ENCODE measurements at places on chromosomes 12 and 14. TPM values are rescaled to one million over a fixed set of nuclear protein-coding genes. Genes with fewer than 3 reads are reported as not detected.

Gene L2HGDH
- total RNA-seq = 15.0 TPM

Gene SLC25A47
- not detected for total RNA-seq

Gene TMEM132C
- total RNA-seq = not detected

Gene EIF2S3B
- total RNA-seq = 0.28 TPM

Gene BMP4
- 0.87 TPM for total RNA-seq

Gene IL31
- not detected for total RNA-seq

Gene PAX9
- 0.82 TPM for total RNA-seq

Gene PWP1
- total RNA-seq = 61.7 TPM

Gene CLEC14A
- total RNA-seq = 0.10 TPM

Gene SMCO2
- total RNA-seq = 0.36 TPM

Gene SLC22A17
- total RNA-seq = 3.2 TPM

Gene KRT6C
- total RNA-seq = not detected

Gene ABCC9
- total RNA-seq = 0.03 TPM

Gene TTC9
- total RNA-seq = 0.49 TPM

- H3K27me3 ChIP-seq = no peaks in the 10 kb centered on the region
- H3K36me3 ChIP-seq = no peaks in the 10 kb centered on the region
- H3K27ac ChIP-seq = no peak overlapping the region
- no peak for DNase-seq
These were observed 52.1 kb downstream of the GALNT4 start for GRCh38 chr12:89472508-89472907.

DNA sequence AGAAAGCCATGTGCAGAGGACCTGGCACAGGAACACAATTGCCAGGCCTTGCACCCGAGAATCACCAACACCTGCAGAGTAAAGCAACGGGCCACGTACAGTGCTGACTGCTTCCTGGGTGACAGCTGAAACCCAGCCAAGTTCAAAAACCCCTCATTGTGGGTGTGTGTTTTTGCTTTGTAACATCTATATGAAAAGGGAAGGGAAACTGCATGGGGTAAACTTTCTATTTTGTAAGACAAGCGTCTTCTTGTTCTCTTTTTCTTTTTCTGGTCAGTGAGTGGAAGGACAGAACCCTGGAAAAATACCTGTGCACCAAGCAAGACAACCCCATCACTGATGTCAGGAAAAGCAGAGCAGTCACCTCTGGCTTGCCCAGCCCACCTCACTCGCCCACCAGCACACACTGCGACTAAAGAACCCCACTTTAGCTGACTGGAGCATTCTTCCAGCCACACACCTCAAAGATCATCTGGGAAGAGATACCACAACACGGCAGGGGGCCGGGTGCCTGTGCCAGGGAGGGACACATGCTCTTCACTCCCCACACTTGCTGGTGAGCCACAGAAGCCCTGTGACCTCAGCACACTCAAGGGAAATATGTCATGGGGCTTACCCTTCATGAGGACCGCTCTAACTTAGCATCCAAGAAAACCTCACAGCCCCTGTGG, 172.3 kb downstream of the NDUFA12 start:
- H3K36me3 ChIP-seq = no peaks in the 10 kb centered on the region
- DNase-seq = no peak
- H3K4me1 ChIP-seq = no peaks in the 10 kb centered on the region
- H3K4me3 ChIP-seq = no peak overlapping the region

DNA sequence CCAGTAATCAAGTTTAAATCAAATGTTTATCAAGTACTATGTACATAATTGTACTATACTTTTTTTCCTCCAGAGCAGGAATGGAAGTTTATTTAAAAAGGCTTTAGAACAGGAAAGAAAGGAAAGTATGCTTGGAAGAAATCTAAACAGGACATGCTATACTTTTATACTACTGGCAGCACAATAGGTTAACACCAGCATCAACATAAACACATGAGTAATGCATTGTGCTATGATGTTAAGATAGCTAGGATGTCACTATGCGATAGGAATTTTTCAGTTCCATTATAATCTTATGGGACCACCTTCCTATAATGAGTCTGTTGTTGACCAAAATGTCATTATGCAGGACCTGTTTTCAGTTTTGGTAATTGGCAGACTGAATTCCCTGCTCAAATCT, 41.5 kb upstream of the ANKS1B start:
- H3K4me1 ChIP-seq = no peaks in the 10 kb centered on the region
- no peak for DNase-seq
- H3K4me3 ChIP-seq = no peak overlapping the region
- H3K27me3 ChIP-seq = no peaks in the 10 kb centered on the region

DNA sequence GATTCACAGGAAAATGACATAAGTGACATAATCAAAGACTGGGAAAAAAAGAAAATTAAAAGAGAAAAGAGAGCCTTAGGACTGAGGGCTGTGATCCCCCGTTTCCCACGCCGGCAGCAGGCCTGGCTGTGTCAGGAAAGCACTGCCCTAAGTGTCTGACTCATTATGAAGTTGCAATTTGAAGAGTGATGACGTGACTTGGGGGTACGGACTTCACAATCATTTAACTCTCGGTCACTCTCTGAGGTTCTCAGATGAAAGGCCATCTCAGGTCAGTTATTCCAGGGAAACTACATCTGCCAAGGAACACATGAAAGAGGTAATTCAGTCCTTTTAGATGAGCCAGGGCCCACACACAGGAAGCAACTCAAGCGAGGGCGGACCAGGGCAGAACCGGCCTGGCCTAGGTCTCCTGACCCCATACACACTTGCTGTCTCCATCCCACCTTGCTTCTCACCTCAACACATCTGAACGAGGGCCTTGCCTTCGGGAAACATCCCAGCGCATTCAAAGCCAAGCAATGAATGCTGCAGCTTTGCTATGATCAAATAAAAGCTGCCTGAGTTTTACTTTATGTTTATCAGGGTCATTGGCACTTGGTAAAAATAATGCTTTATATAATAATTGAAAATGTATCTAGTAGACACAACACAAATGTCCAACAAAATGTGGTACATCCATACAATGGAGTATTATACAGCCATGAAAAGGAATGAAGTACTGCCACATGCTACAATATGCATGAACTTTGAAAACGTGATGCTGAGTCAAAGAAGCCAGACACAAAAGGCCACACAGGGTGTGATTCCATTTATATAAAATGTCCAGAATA, 2.7 kb downstream of the SSH1 start:
- H3K36me3 ChIP-seq = peaks cover 3% of the 10 kb centered on the region
- DNase-seq = no peak
- H3K27ac ChIP-seq = peak overlapping the region; percentile 89
- peaks cover 52% of the 10 kb centered on the region for H3K4me1 ChIP-seq
- peak overlapping the region; percentile 99 for H3K4me3 ChIP-seq

DNA sequence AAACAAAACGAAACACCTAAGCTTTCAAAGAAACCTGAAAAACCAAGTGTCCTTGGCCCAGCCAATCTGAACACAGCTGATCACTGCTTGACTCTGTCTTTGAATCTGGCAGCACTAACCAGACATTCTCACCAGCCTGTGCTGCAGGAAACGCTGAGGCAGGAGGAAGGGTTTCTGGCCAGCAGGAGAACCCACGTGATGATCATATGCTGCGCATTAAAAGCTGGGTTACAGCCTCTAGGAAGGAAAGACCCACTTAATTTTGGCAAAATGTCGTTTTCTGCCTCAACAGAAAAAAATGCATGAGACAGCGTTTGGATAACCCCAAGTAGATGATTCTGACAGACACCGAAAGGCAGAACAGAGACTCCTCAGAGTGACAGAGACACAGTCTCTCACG, 9.8 kb downstream of the APPL2 start:
- no peak for DNase-seq
- H3K27me3 ChIP-seq = no peaks in the 10 kb centered on the region
- H3K4me1 ChIP-seq = no peaks in the 10 kb centered on the region
- no peak overlapping the region for H3K4me3 ChIP-seq
- H3K27ac ChIP-seq = no peak overlapping the region
- peaks cover 2% of the 10 kb centered on the region for H3K36me3 ChIP-seq

DNA sequence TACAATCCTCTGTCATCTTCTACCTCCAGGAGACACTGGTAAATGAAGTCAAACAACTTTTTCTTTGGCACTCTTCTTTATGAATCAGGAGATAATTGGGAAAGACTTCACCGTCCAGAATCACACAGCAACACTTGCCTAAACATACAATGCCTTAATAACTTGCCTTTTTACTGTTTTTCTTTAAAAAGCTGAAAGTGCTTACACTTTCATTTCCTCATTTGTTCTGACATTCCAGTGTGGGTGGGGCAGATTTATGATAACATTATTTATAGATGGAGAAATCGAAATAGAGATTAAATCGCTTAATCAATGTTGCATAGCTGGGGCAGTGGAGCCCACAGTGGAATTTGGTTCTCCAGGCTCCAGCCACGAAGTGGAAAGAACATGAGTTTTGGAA, 2.8 kb upstream of the FRS2 start:
- DNase-seq = no peak
- no peaks in the 10 kb centered on the region for H3K36me3 ChIP-seq
- no peaks in the 10 kb centered on the region for H3K27me3 ChIP-seq
- H3K27ac ChIP-seq = no peak overlapping the region
- H3K4me1 ChIP-seq = peaks cover 14% of the 10 kb centered on the region
- no peak overlapping the region for H3K4me3 ChIP-seq

GRCh38 chr14:67918838-67919237, 99.3 kb downstream of the RAD51B start:
- no peaks in the 10 kb centered on the region for H3K4me1 ChIP-seq
- no peaks in the 10 kb centered on the region for H3K27me3 ChIP-seq
- DNase-seq = no peak
- H3K27ac ChIP-seq = no peak overlapping the region
- H3K4me3 ChIP-seq = no peak overlapping the region
- no peaks in the 10 kb centered on the region for H3K36me3 ChIP-seq

- H3K4me3 ChIP-seq = no peak overlapping the region
- no peaks in the 10 kb centered on the region for H3K4me1 ChIP-seq
- DNase-seq = no peak
- no peak overlapping the region for H3K27ac ChIP-seq
These were observed 420.1 kb downstream of the FUT8 start for GRCh38 chr14:65832431-65833266.

DNA sequence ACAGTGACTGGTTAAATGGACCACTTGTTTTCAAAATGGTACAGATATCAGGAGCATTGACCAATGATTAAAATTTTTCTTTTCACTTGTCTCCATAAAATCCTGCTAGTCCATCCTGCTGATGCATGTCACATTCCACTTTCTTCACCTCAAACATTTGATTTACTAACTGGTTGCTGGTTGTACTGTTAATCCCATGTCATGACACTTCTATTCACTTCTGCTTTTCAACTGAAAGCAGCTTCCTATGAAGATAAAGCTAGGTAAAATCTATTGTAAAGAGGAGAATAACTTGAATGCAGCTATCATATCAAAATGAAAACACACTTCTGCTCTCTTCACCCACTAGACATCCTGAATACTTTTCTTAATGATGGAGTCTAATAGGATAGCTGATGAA, 149.6 kb upstream of the OTX2 start:
- DNase-seq = no peak
- no peaks in the 10 kb centered on the region for H3K4me1 ChIP-seq
- no peak overlapping the region for H3K4me3 ChIP-seq
- H3K27ac ChIP-seq = no peak overlapping the region

DNA sequence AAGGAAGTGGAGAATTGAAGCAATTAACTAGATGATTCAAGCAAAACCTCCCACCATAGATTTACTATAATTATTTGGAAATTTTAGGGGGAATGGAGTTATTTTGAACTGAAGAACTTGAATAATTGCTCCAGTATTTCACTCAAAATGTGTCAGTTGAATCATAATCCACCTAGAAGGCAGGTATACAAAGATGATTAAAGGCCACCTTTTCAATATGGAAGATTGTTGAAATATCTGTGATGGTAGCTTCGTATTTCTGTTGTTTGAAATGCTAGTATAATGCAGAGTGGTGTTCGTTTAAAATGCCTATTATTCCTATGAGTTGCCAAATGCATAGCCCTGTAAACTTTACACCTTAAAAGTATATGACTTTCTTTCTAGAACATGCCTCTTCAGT, 3.1 kb downstream of the HMGA2 start:
- peaks cover 27% of the 10 kb centered on the region for H3K36me3 ChIP-seq
- peak overlapping the region; percentile 91 for H3K27ac ChIP-seq
- peaks cover 53% of the 10 kb centered on the region for H3K4me1 ChIP-seq
- peak overlapping the region; percentile 82 for H3K4me3 ChIP-seq
- no peaks in the 10 kb centered on the region for H3K27me3 ChIP-seq
- DNase-seq = no peak

DNA sequence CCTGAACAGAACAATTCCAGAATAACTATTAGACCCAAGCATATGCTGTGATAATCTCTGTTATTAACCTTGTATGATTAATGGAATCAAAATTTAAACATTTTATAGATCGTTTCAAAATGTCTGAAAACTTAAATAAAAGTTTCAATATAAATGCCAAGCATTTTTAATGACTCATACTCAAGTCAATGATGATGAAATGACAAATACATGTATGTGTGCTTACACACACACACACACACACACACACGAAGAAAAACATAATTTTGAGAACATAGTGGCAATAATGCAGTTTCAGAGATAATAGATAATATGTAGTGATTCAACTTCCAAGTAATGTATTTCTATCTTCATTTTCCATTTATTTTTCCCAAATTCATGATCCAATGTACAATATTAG, 384.9 kb upstream of the FOXG1 start:
- H3K36me3 ChIP-seq = no peaks in the 10 kb centered on the region
- no peak overlapping the region for H3K4me3 ChIP-seq
- no peaks in the 10 kb centered on the region for H3K4me1 ChIP-seq
- H3K27me3 ChIP-seq = no peaks in the 10 kb centered on the region
- peak overlapping the region; percentile 78 for H3K27ac ChIP-seq

DNA sequence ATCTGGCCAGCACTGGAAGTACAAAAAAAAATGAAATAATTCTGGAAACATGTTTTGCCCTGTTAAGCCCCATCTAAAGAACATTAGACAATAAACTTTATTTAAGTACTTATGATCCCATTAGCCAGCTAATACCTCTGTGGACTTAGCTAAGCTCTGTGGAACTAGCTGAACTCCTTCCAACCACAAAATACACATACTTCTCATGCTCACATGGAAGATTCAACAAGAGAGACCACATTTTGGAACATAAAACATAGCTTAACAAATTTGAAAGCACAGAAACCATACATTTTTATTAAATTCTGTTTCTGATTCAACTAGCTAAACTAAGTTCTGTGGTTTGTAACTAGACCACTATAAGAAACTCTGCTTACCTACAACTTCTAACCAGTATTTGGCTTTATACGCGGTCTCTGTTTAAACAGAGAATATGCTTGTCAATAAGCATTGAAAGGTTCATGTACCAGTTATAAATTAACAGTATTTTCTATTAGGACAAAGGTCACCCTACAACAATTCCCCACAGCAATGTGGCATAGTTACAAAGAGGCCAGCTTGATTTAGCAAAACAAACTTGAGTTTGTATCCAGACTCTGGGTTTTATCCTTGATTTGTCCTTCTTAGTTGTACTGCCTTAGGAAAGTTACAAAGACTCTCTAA, 300.1 kb downstream of the C12orf50 start:
- no peak for DNase-seq
- no peak overlapping the region for H3K27ac ChIP-seq
- H3K27me3 ChIP-seq = no peaks in the 10 kb centered on the region
- H3K4me3 ChIP-seq = no peak overlapping the region
- H3K4me1 ChIP-seq = no peaks in the 10 kb centered on the region
- no peaks in the 10 kb centered on the region for H3K36me3 ChIP-seq

- no peak for DNase-seq
- H3K27me3 ChIP-seq = no peaks in the 10 kb centered on the region
- H3K4me3 ChIP-seq = no peak overlapping the region
- H3K4me1 ChIP-seq = 0 out of 2 replicates have a peak, but pooled peaks cover 4% of the 10 kb centered on the region
- no peak overlapping the region for H3K27ac ChIP-seq
These were observed 77.2 kb upstream of the PRICKLE1 start for GRCh38 chr12:42666671-42667243.
